ENCODE measurements at places on chromosomes 16 and 17.

- no peak for DNase-seq
Measured at GRCh38 chr17:37234106-37234505, 141.7 kb upstream of the C17orf78 start.

GRCh38 chr16:55494994-55495421 lies 13.9 kb upstream of the LPCAT2 start:
- DNase-seq = peak; percentile 86

- no peak for DNase-seq
Measured at GRCh38 chr16:88966986-88967829, 9.8 kb downstream of the CBFA2T3 start.

DNA sequence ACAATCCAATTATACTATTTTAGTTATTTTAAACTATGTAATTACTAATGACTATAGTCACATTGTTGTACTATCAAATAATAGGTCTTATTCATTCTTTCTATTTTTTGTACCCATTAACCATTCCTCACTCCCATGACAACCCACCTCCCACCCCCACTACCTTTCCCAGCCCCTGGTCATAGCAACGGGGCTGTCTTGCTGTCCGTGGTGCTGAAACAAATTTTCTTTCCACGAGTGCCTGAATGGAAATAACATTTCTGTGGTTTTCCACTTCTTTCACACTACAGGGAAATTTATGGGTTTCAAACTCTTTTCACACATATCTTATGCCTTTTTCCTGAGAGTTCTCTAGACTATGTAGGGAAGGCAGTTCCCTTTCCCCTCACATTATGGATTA lies 326.6 kb downstream of the PHKB start:
- DNase-seq = no peak

- DNase-seq = no peak
Measured at GRCh38 chr16:50598256-50598894, 50.2 kb downstream of the NKD1 start.

- no peak for DNase-seq
Measured at GRCh38 chr16:77955127-77955526, 67.2 kb upstream of the CLEC3A start.

DNA sequence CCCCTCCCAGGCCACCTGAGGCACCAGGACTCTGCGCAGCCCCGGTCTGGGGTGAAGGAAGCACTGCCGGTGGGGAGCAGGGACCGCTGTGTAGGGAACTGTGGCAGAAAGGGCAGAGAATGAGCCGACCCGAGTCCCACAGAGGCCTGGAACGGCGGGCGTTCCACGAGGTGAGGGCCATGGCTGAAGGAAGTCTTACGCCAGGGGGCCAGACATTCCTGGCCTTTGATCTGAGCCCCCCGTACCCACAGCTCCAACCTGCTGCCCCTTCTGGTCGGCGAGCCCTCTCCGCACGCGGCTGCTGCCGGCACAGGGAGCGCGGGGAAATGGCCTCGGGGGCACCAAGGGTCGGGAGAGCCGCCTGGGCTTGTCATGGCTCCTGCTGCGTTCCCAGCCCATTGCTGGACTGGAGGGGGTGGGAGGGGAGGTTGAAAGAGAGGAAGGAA lies 1.4 kb upstream of the WNT3 start:
- no peak for DNase-seq

- no peak for DNase-seq
Measured at GRCh38 chr16:866252-866896, 65.8 kb upstream of the GNG13 start.

DNA sequence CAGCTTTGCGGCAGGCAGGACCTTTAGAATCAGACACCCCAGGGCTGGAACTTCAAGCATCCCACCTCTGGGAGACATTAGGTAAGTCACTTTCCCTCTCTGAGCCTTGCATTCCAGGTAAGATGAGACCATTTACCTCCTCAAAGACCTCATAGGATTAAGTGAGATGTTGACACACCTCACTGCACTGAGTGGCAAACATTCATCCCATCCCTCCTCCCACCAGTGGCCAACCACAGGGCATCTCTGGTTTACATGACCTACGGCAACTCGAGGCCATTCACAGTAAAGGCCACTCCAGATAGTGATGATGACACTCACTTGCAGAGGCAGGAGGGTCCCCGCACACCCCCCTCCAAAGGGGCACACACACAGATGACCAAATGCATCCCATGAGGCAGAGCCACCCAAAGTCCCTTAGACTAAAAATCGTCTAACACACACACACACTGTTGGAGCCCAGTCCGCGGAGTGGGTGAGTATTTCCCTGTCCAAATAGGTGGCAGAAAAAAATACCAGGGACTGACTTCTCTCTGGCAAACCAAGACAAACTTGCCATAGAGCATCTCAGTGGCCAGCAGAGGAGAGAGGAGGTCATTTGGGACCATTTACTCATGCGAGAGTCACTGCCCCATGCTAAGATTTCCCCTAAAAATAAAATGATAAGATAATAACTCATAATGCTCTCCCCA lies 454.9 kb downstream of the SOX9 start:
- no peak for DNase-seq

GRCh38 chr17:74565126-74565525 lies 2.2 kb downstream of the CD300H start:
- no peak for DNase-seq

GRCh38 chr16:57743458-57743857 lies 7.9 kb downstream of the KATNB1 start:
- DNase-seq = no peak

DNA sequence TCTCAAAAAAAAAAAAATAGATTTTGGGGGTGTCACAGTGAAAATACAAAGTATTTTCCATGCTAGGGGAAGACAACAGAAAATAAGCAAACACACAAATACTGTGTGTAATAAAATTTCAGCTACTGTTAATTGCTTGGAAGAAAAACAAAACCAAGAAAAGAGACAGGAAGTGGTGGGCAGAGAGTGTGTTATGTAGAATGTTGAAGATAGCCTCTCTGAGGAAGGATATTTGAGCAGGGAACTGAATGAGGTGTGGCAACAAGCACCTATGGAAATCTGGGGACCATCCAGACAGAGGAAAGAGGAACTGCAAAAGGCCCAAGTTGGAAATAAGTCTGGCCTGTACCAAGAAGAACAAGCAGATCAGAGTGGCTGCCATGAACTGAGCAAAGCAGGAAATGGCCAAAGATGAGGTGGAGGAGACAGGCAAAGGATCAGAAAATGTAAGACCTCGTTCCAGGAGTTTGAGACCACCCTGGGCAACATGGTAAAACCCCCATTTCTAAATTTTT lies 7.8 kb upstream of the USP31 start:
- DNase-seq = no peak

DNA sequence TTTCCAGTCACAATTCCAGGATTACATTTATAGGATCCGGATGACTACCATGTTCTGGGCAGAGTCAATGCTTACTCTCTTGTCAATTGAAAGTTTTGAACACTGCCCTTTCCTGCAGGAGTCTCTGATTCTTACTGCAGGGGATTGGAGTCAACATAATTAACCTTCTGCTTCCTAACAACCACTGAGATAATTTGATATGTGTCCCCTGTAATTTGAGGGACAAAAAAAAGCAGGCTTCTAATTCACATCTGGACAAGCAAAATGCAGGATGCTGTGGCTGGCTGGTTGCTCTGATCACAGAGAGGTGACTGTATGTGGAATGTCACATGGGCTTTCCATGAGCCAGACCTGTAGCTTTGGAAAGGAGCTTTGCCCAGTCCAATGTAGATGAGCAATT lies 54.9 kb downstream of the PMP22 start:
- no peak for DNase-seq

- no peak for DNase-seq
Measured at GRCh38 chr16:83147244-83147643, 520.5 kb downstream of the CDH13 start.

DNA sequence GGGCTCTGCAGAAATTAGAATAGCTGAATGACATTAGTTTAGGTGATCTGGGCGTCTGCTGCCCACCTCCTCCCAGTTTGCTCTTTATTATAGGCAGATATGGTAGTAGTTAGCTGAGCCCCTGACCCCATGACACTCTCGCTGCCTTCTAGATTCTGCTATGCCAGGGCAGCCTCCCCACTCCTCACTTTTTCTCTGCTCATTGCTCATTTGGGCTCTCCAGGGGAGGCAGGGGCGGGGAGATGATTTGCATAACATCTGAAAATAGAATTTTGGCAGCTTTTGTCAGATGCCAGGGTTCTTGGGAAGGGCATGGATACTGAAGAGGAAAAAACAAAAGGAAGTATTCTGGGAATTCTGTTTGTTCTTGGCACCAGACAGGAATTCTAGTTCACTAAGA lies 78.0 kb upstream of the GAS7 start:
- no peak for DNase-seq

Measured in BJ (cell line).